ENCODE measurements at places on chromosomes 3 and 15.

GRCh38 chr3:195697582-195698324, 23.0 kb upstream of the MUC20 start:
- DNase-seq: no peak

DNA sequence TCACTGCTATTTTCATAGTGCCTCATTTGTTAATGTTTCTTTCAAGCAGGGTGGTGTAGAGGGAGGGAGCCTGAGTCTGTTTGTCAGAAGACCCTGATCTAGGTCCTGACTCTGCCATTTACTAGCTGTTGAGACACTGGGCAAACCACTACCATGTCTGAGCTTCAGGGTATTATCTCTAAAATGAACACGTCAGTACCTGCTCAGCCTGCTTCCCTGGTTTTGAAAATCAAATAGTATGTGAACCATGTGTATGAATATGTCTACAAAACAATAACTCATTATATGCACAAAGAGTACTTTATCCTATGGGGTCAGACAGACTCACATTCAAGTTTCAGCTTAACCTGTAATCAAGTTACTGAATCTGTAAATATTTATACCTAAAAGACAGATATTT, 25.1 kb downstream of the SYNPR start:
- DNase-seq: no peak

- DNase-seq: no peak
These were observed 59.3 kb upstream of the OSTN start for GRCh38 chr3:191139736-191140135.

GRCh38 chr15:89975482-89976245, 25.5 kb upstream of the ZNF710 start:
- no peak for DNase-seq

DNA sequence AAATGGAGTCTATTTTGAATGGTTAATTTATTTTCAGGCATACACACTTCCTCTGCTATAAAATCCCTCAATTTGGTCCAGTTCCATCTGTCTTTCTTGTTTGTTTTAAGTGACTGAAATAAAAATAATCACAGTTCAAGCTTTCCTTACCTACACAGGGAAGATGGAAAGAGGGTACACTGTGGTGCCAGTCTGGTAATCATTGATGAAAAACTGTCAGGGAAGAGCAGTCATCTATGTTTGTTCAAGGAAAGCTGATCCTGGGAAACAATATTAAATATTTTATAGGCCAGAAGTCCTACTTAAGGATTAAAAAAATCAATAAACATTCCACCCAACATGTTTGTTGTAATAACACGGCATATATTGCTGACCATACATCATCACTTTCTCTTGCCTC, 115.2 kb upstream of the KCNMB2 start:
- no peak for DNase-seq

- DNase-seq: no peak
These were observed 120.5 kb upstream of the SAMMSON start for GRCh38 chr3:69879051-69879450.

DNA sequence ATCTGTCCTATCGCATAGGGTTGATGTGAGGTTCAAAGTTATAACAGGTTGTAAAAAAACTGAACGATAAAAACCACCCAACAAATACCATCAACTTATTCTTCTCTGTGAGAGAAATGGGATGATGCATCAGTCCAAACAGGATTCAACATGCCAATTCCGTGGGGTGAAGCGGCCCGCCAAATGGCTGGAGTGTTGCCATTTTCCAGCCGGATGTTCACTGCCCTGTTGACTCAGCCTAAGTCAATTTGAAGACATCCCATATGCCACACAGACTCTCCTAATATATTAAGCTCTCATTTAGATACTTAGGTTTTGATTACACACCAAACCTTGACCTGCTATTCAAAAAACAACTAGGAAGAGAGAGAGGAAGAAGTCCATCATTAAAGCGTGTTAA, 311.1 kb downstream of the VPS13C start:
- no peak for DNase-seq

DNA sequence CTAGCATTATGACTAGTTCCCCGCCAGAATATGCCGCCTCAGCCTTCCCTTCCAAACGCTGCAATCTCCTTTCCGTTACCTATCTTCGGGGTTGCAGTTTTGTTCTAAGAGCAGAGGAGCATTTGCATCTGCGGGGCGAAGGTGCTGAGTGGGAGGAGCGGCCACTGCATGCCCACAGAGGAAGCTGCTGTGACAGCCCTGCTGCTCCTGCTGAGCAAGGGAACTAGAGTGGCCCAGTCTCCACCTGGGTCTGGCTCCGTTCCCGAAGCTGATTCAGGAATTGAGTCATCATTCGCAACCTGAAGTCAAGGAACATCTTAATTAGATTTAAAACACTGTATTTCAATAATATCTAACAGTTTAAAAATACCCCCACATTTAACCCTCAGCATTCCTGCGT, 98.2 kb upstream of the TJP1 start:
- no peak for DNase-seq

- no peak for DNase-seq
These were observed 22.9 kb upstream of the SLC4A7 start for GRCh38 chr3:27507111-27507510.

DNA sequence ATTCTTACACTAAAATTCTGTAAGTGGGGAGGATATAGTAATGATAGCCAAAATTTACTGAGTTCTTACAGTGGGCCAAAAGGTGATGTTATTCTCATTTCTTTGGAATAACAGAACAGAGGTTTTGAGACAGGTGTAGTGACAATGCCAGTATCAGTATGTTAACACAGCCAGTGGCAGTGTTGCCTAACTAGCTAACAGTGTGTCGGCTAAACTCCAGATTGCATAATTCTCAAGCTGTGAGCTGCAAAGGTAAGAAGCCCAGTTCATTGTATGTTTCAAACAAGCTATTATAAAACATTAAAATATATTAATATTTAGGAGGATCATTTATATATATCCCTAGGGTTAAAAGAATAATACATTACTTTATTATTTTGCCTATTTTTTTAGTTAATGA, 920 bp downstream of the SLC15A2 start:
- DNase-seq: no peak
